ENCODE measurements at places on chromosomes 2 and 18.

DNA sequence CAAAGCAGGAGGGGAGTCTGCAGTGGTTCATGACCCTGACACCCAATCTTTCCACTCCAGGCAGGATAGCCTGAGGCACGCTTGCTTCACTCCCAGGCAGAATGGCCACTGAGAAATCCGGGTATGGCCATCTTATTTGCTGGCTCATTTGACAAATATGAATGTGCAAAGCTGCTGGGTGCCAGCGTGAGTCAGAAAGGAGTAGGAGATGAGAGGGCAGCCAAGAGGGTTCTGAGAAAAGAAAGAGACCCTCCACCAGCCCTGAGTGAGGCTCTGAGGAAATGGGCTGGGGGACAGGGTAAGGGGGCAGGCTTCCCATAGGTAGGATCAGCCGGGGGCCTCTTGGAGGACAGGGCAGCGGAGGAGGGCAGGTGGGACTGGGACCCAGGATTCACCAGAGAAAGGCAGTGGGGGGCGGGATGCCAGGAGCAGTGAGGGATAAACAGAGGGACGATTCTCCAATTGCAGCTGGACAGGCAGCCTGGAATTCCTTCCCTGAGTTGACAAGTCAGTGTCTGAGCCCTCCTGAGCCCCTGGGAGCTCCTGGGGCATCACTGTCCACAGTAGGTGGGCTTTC is 15.2 kb downstream of the RAMP1 start:
- DNase-seq = no peak

GRCh38 chr2:126901459-126901858 is 2.8 kb downstream of the TEX51 start:
- no peak for DNase-seq

- DNase-seq = no peak
Observed at GRCh38 chr2:65508225-65508624, 75.8 kb upstream of the SPRED2 start.

GRCh38 chr2:197286805-197287595 is 23.6 kb downstream of the ANKRD44 start:
- no peak for DNase-seq

- no peak for DNase-seq
Observed at GRCh38 chr2:3597567-3597966, 2.7 kb downstream of the COLEC11 start.

GRCh38 chr2:108253106-108253505 is 13.3 kb downstream of the SULT1C3 start:
- no peak for DNase-seq

DNA sequence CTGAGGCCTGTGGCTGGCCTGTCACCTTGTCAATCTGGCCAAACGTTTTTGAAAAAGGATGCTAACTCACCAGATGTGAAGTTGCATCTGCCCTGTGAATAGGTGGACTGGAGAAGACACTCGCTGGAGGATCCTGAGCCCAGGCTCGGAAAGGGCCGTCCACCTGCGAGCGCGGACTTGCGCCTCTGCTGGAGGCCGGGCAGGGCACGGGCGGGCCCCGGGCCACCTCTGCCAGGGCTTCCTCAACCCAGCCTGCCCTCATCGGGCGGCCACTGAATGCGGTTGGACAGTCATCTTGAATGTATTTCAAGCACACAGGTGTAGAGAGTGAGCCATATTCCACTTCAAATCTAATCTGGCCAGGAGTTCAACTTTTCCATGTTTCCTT is 83.9 kb downstream of the FAM210A start:
- DNase-seq = no peak

GRCh38 chr2:120566331-120567035 is 169.2 kb upstream of the GLI2 start:
- DNase-seq = no peak

DNA sequence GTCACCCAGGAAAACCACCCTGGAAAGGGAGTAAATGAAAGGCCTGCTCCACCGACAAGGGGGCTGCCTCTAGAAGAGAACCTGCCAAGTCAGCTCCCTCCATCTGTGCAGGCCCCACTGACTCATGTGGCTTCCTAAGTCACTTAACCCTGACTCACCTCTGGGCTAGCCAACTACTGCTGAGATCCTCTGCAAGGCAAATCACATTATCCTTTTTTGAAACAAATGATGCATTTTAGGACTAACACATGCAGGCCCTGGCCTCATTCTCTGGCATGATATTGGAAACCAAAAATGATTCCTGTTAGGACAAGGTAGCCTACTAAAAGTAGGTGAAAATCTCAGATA is 474.6 kb downstream of the EPHA4 start:
- DNase-seq = no peak

DNA sequence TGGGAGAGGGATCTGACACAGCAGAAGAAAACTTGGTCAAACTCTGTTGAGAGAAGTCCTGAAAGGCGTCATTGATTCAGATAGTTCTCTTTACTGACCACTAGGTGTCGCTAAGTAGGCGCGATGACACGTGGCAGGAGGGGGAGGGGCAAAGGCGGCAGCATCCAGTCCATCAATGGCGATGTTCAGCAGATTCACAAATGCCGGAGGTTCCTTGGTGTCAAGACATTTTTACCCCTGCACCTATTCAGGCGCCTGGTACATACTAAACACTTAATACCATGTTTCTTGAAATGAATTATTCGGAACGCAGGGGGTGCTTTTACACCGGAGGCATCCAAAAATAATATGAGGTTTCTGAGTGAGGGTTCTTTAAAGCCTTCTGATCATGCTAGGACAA is 3.0 kb upstream of the PLEK start:
- DNase-seq = no peak

DNA sequence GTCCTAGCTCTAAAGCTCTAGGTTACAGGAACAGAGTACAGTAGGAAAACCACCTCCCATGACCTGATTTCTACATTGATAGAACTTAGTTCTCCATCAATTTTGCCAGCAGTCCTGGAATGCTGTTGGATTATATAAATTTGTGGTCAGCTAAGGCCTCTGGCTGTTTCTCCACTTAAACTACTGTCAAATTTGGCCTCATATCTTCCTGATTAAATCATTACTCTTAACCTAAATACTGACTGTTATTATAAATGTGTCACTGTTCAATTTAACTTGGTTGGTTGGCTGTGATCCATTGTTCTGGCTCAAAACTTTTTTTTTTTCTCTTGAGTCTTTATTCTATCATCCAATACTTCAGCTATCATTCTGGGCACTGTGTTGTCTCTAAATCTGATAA is 71.2 kb downstream of the TGFA start:
- no peak for DNase-seq

- no peak for DNase-seq
Observed at GRCh38 chr2:185475914-185476313, 262.7 kb upstream of the FSIP2 start.

- no peak for DNase-seq
Observed at GRCh38 chr2:141015341-141016047, 1115.3 kb downstream of the LRP1B start.

DNA sequence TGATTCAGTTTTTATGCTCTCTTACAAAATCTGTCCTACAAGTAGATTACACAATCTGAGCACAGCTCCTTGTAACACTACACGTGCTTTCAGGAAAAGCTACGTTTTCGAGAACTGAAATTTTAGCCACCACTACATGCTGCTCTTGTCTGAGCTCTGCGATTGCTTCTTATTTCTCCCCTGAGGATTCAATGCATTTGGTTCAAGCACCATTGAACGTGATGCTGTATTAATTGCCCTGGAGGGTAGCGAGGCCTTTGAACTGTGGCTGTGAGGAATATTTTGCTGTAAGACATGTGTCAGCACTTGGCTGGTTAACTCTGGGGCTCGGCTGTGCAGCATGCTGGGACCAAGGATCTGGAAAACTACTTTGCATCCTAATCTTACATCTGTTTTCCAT is 405.8 kb downstream of the EPHA4 start:
- DNase-seq = no peak

DNA sequence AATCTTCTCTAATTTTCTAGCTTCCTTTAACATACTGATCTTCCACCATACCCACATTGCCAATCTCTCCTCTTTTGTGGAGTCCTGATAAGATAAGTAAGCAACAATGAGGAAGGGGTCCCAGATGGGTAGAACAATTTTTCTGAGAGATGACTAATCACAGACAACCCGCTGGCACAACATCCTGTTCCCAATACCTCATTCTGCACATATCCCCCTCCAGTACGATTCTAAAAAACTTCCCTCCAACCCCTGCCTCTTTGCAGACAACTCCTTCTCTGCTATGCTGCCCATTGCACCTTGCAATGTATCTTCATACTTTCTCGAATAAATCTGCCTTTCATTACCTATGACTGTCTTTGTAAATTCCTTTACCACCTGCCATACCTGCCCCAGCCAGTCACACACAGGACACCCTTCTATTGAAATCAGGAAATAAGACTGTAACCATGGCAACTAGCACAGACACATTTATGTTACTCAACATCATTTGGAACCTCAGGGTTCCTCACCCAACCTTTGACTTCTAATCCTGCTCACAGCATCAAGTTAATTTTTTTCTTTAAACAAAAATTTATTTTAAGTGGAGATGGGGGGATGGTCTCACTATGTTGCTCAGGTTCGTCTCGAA is 7.4 kb upstream of the EXOC6B start:
- DNase-seq = no peak

DNA sequence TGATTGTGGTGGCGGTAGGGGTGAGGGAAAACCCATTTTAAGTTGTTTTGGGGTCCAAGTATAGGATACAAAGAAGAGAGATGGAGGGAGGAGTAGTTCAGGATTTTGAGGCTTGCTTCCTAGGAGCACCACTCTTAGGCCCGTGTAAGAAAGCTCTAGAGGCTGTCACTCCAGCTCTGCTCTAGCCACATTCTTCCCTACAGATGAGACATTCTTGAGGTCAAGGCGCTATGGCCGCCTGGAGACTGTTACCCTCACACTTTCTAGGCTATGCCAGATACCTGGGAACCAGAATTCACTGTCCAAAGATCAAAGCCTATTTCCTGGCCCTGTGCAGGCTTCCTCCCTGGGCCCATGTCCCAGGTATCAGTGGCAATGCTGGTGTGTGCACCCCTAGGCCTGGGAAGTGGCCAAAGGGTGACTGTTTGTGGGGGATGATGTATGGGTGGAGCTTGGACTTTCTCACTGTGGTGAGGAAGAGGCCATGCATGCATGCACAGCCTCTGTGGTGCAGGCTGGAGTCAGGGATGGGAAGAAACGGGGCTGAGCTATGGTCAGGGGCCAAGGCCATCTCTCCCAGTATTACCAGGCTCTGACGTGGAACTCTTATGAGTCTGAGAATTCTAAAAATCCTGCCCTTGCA is 7.0 kb upstream of the TTL start:
- DNase-seq = no peak
